ENCODE measurements at places on chromosomes 1 and 21.

GRCh38 chr1:232357416-232357815 is 272.5 kb downstream of the SIPA1L2 start:
- DNase-seq = no peak
- H3K27me3 ChIP-seq = no peaks in the 10 kb centered on the region
- 0 out of 2 replicates have a peak, but pooled peaks cover 5% of the 10 kb centered on the region for H3K4me1 ChIP-seq
- no peak overlapping the region for H3K4me3 ChIP-seq
- H3K36me3 ChIP-seq = no peaks in the 10 kb centered on the region
- no peak overlapping the region for H3K27ac ChIP-seq

DNA sequence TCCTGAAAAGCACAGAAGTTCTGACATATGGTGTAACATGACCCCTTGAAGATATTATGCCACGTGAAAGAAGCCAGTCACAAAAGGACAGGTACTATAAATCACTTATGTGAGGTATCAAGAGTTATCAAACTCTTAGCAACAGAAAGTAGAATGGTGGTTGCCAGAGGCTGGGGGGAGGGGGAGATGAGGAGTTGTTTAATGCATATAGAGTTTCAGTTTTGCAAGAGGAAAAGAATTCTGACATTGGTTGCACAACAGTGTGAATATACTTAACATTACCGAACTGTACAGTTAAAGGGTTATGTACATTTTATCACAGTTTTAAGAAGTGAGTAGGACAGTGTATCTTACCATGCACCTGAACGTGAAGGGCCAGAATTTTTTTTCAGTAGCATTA is 80.0 kb downstream of the USP25 start:
- no peak overlapping the region for H3K4me3 ChIP-seq
- H3K36me3 ChIP-seq = 0 out of 2 replicates have a peak, but pooled peaks cover 3% of the 10 kb centered on the region
- DNase-seq = no peak
- H3K27ac ChIP-seq = no peak overlapping the region

- H3K36me3 ChIP-seq = no peaks in the 10 kb centered on the region
- no peaks in the 10 kb centered on the region for H3K27me3 ChIP-seq
- no peak for DNase-seq
- no peak overlapping the region for H3K27ac ChIP-seq
- no peak overlapping the region for H3K4me3 ChIP-seq
Measured at GRCh38 chr1:47568763-47569162, 130.9 kb downstream of the FOXD2 start.

DNA sequence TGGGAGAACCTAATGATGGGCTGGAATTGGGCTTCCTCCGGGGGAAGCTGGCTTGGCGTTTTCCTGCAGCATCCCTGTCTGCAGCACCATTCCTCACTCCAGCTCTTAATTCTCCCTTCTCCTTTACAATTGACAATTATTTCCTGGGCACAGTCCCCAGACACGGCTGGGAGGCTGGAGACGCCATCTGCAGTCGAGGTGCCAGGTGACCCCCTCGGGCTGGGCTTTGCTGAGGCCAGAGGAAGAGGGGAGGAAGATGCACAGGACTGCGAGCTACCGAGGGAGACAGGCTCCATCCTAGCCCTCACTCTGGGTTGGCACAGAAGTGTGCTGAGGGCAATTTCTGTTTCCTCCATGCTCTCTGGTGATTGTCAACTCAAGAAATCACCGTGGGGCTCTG is 453.8 kb downstream of the PTPRU start:
- no peak overlapping the region for H3K4me3 ChIP-seq
- H3K4me1 ChIP-seq = no peaks in the 10 kb centered on the region
- no peak overlapping the region for H3K27ac ChIP-seq
- no peaks in the 10 kb centered on the region for H3K36me3 ChIP-seq
- DNase-seq = no peak

- no peaks in the 10 kb centered on the region for H3K4me1 ChIP-seq
- H3K27me3 ChIP-seq = no peaks in the 10 kb centered on the region
- H3K27ac ChIP-seq = no peak overlapping the region
- no peak overlapping the region for H3K4me3 ChIP-seq
- DNase-seq = no peak
Measured at GRCh38 chr1:231681006-231681405, 54.4 kb downstream of the DISC1 start.

DNA sequence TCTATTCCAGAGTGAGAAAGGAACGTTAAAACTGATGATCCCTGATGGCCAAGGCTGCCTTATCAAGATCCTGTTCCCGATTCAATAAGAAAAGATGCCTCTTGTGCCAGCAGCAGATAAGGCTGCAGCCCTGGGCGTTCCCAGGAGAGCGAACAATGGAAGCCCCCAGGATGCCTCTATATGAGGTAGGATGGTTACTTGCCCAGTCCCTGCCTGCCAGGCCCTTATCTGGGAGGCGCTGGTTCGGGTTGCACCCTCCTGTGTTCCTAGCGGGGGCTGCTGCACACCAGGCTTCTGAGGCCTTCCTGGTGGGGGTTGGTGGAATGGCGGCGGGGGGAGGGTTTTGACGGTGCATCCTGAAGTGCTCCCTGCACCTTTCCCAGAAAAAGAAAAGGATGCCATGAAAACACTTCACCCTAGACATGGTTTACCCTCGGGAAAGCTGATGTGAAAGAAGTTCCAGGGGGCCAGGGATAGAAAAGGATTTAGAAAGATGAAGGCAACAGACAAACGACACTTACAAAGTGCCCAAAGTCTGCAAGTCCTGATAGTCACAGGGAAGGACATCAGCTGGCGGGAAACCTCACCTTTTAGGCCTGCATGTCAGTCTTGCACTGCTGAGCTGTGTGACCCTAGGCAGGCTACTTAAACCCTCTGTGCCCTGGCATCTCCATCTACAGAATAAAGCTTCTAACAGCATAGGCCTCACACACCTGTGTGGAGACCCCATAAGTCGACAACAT is 100.3 kb downstream of the KCNJ15 start:
- DNase-seq = no peak
- H3K4me1 ChIP-seq = no peaks in the 10 kb centered on the region
- H3K4me3 ChIP-seq = no peak overlapping the region
